ENCODE measurements at places on chromosomes 2 and 18.

- no peak for DNase-seq
These were observed 5.3 kb upstream of the VPS4B start for GRCh38 chr18:63427558-63427957.

- no peak for DNase-seq
These were observed 90.6 kb downstream of the POU3F3 start for GRCh38 chr2:104944495-104944894.

DNA sequence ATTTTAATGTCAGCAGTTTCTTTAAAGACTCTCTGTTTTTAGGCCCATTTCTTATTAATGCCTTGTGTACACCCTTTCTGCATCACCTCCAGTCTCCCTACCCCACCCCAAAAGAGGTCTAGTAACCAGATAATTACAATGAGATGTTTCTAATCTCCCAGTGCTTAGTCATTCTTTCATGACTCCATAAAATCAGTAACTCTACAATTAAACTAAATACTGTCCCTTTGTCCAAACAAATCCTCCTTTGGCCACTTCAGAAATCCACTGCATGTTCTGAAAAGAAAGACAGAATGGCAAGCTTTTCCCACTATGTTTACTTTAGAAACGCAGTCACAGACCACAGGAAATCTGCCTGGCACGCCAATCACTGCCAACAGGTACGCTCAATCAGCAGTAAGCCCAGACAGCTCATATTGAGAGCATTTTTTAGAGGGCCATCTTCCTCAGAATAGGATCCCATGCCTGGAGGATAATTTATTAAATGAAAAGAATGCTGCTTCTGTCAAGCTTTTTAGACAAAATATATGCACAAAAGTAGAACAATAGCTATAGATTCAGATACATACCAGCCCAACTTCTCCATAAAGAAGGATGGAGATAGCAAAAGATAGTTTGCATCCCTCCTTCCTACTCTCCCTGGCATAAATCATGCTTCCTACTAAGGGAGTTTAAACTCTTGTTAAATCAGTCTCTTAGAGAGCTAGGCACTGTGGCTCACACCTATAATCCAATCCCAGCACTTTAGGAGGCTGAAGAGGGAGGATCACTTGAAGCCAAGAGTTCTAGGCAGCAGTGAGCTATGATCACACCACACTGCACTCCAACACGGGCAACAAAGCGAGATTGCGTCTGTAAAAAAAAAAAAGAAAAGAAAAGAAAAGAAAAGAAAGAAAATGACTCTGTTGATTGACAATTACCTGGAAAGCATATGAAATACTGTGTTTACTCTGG lies 14.6 kb downstream of the CLASP1 start:
- DNase-seq = no peak

GRCh38 chr2:9982248-9982647 lies 30.8 kb downstream of the GRHL1 start:
- no peak for DNase-seq

GRCh38 chr18:28666216-28666615 lies 489.3 kb upstream of the CDH2 start:
- DNase-seq = no peak

- DNase-seq = no peak
These were observed 123.1 kb upstream of the PPP1CB start for GRCh38 chr2:28628506-28628905.

- DNase-seq = no peak
These were observed 27.6 kb upstream of the ADAM23 start for GRCh38 chr2:206415618-206416243.

DNA sequence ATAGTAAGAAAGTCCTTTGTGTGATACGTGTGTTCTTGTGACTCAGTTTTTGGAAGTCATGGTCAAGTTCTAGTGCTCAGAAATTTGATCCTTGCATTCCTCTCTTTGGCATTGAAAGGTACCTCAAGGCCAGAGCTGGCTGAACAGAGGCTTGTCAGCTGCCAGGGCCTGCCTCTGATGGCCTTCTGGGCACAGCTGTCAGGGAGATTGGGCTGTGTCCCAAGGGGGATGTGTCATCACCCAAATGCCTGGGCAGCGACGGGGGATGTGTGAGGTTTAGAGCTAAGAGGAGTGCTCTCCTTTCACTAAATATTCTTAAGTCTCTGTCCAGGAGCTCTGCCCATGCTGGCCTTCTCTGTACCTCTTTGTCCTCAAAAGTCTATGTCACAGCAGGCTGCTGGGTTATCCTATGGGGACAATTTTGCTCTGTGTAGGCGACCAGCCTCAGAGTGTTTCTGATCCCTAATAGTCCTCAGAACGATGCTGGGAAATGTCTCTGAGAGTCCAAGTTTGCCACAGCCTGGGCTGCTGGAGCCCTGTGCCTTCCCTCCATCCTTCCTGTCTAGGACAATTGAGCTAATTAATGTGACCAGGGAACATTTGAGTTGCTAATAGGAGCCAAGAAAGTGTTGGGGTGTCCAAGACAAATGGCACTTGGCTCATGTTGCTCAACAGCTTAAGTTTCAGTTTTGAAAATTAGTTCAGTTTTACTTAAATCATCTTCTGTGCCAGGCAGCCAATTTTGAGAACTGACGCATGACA lies 115.4 kb upstream of the ZNF521 start:
- DNase-seq = no peak

GRCh38 chr2:23441414-23441813 lies 56.4 kb downstream of the KLHL29 start:
- DNase-seq = no peak

GRCh38 chr2:241263061-241263460 lies 52.4 kb downstream of the HDLBP start:
- no peak for DNase-seq

- no peak for DNase-seq
These were observed 195.9 kb upstream of the ZNF804A start for GRCh38 chr2:184402381-184402780.

GRCh38 chr2:237920673-237921072 lies 46.1 kb upstream of the UBE2F start:
- no peak for DNase-seq

DNA sequence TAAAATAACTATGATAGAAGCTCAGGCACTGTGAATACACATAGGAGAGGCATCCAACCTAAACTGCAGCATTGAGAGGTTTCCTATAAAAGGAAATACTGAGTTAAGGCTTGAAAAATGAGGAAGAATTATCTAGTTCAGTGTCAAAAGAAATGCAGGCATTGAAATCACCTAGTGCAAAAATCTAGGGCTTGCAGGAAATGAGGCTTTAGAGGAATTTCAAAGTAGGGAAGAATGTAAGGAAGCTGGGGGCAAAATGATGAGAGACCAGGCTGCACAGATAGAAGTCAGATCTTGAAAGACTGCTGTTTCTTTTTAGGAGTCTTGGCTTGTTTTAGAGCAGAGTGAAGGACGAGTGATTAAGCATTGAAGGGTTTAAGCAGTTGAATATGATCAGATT lies 28.1 kb upstream of the SCYGR2 start:
- DNase-seq = no peak

DNA sequence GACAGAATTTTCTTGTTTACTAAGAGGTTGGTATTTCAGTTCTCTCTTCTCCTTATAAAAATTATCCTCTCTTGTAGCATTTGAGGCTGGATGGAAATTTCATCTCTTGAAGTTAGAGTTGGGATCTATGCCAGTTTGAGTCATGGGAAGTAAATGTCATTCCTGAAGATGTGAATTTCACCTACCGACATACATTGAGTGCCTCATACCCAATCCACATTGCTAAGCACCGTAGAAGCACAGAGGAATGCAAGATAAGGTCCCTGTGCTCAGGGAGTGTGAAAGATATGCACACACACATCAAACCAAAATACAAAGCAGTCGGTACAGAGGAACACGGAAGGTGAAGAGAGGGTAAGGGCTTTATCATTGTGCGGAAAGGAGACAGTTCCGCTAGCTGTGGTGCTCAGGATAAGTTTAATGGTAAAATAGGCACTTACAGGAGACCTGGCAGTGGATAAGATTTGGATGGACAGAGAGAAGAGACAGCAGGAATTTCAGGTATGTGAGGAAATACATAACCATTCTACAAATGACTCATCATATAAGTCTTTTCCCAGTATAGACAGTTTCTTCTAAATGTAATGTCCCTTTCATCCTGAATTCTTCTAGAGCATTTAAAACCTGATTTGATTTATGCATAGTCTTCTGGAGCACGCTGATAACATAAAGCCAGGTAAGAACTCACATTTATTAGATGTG lies 205.3 kb upstream of the ST6GAL2 start:
- DNase-seq = no peak

DNA sequence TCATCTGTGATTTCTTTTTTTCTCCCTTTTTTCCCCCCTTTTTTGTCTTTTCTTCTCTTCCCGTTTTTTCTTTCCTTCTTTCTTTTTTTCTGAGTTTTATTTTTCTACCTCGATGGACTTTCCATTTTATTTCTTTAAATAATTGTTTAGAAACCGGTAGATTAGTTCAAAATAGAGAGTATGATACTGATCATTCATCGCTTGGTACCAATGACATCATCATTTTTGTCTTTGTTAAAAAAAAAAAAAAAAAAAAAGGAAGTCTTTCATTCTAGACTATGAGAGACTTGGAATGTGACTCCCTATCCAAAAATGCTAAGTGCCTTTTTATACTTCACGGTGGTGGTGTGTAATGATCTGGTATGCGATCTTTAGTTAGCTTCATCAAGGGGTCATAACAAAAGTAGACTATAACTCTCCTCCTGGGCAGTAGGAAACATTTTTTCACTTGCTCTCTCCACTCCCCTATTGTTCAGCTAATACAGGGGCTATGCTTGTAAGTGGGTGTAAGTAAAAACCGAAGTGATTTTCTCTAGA lies 1517.5 kb upstream of the ZEB2 start:
- no peak for DNase-seq

DNA sequence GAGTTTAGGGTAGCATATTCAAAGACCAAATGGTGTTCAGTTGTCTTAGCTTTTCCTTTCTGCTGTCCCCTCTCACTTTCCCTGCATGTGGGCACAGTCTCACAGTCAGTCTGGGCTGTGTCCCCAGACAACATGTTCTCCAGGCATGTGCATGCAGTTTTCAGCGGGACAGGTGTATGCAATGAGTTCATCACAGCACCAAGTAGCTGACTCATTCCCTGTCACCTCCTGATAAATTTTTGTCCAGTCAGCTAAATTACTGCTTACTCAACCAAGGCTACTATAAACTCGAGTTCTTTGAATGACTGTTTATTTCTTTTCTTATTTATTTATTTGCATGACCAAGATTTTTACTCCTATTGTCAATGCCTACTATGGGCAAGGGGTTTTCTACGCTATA lies 148.8 kb upstream of the CDH19 start:
- no peak for DNase-seq

GRCh38 chr2:66607152-66607551 lies 172.2 kb downstream of the MEIS1 start:
- no peak for DNase-seq

DNA sequence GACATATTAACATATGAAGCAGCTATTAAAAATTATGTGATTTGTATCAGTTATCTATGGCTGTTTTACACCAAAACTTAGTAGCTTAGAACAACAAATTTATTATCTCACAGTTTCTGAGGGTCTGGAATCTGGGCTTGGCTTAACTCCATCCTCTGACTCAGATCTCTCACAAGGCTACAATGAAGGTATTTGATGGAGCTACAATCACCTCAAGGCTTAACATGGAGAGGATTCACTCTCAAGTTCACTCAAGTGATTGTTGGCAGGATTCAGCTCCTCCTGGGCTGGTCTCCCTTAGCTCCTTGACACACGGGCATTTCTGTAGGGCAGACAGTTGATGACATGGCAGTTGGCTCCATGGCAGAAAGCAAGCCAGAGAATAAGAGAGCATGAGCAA lies 133.0 kb upstream of the SLC14A2 start:
- DNase-seq = no peak

- DNase-seq = no peak
These were observed 37.0 kb upstream of the METTL21A start for GRCh38 chr2:207662203-207662602.

GRCh38 chr2:191328150-191328809 lies 83.1 kb downstream of the MYO1B start:
- no peak for DNase-seq

- DNase-seq = no peak
These were observed 236.0 kb downstream of the DYSF start for GRCh38 chr2:71689393-71689792.

GRCh38 chr2:120776649-120777048 lies 41.0 kb downstream of the GLI2 start:
- no peak for DNase-seq

DNA sequence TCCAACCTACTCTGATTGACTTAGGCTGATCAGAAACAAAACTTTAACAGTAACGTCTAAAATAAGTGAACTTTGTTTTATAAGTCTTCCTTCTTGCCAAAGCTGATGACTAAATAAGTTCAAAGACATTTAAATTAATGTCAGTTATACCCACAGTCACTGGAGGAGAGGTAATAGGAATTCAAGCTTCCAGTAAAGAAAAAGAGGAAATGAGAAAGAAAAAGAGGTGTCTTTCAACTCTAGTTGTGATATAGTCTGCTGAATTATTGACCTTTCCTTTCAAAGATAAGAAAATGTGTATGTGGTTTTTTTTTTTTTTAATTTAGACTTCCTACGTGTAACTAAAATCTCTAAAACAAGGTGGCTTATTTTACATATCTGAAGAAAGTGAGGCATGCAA lies 191.5 kb downstream of the SLC8A1 start:
- DNase-seq = no peak

- no peak for DNase-seq
These were observed 48.4 kb upstream of the TMEM17 start for GRCh38 chr2:62554440-62554839.

- DNase-seq = no peak
These were observed 8.9 kb downstream of the ZFP36L2 start for GRCh38 chr2:43217228-43218154.

DNA sequence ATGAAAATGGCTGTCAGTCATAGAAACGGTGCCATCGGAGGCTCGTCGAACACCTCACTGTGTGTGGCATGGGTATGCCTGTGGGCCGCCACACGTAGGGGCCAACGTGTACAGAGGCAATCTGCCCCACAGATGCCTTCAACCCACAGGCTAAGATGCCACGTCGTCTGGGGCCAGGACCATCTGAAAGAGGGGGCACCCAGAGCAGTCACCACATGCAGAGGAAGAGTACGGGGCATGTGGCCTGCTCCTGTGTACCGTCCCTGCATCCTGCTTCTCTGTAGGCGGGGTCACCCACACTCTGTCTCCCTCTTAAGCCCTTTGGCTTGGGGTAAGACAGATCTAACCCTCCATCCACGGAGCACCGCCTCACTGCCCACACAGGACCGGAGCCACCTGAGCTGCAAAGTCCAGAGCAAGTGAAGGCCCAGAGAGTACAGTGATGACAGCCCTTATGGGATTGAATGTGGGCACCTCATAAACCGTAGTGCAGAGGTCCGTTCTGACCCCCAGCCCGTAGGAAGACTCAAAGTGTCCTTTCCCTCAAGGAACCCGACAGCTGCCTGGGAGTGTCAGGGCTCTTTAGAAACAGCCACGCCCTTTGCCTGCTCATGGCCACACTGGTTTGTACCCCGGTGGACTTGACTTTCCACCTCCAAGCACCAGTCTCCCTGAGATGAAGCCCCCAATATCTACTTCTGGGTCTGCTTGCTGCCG lies 66.2 kb downstream of the TWIST2 start:
- no peak for DNase-seq

Measured in stimulated activated CD8-positive, alpha-beta memory T cell treated with anti-CD3 and anti-CD28 coated beads, Interleukin-7, amount 100 ng/mL, for 1 hour (primary cell).